Endothelial cell (in vitro differentiated cells): ENCODE measurements at places on chromosomes 16 and 17.

- no peak overlapping the region for H3K4me3 ChIP-seq
- H3K27ac ChIP-seq: no peak overlapping the region
- peaks cover 4% of the 10 kb centered on the region for H3K27me3 ChIP-seq
- H3K36me3 ChIP-seq: no peaks in the 10 kb centered on the region
- H3K4me1 ChIP-seq: no peaks in the 10 kb centered on the region
Measured at GRCh38 chr16:75476817-75477216, 12.3 kb upstream of the TMEM170A start.

- no peak within 1 kb of the TSS for H3K27ac ChIP-seq
- no peak for DNase-seq
- peak within 1 kb of the TSS; percentile 65 for H3K4me3 ChIP-seq
- peaks cover 5% of the 10 kb centered on the region for H3K27me3 ChIP-seq
- peaks cover 5% of the 10 kb centered on the region for H3K36me3 ChIP-seq
- H3K4me1 ChIP-seq: no peaks in the 10 kb centered on the region
Measured at GRCh38 chr16:23754594-23755483, at the start of gene CHP2. Gene CHP2, plus strand, starts transcription at chr16:23755026. Its CDS starts 24 bp downstream, at chr16:23755050.

DNA sequence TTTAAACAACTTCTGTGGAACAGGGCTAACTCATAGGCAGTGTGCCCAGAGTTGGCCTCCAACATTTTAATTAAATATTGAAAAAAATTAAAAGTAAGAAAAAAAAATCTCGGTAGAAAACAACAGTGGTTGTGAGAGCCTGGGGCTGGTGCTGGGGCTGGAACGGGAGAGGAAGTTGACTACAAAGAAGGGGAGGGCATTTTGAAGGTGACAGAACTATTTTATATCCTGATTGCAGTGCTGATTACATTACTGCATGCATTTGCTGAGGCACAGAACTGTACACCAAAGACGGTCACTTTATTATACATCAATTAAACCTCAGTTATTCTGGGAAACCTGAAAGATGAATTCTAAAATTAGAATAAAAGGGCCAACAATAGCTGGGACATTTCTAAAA is 142.5 kb downstream of the PARN start:
- H3K27me3 ChIP-seq: peaks cover 2% of the 10 kb centered on the region
- H3K4me3 ChIP-seq: no peak overlapping the region
- H3K27ac ChIP-seq: peak overlapping the region; percentile 89
- H3K36me3 ChIP-seq: no peaks in the 10 kb centered on the region

GRCh38 chr17:72359811-72360210 is 239.0 kb downstream of the SOX9 start:
- no peak for DNase-seq
- H3K27me3 ChIP-seq: peaks cover 12% of the 10 kb centered on the region
- H3K4me3 ChIP-seq: no peak overlapping the region
- no peaks in the 10 kb centered on the region for H3K36me3 ChIP-seq

- H3K4me1 ChIP-seq: peaks cover 5% of the 10 kb centered on the region
- no peaks in the 10 kb centered on the region for H3K36me3 ChIP-seq
- H3K27ac ChIP-seq: no peak overlapping the region
- DNase-seq: no peak
- H3K4me3 ChIP-seq: no peak overlapping the region
- peaks cover 3% of the 10 kb centered on the region for H3K27me3 ChIP-seq
Measured at GRCh38 chr16:14061732-14062259, 9.3 kb upstream of the MRTFB start.

- peaks cover 6% of the 10 kb centered on the region for H3K27me3 ChIP-seq
- no peak overlapping the region for H3K27ac ChIP-seq
- peaks cover 2% of the 10 kb centered on the region for H3K4me1 ChIP-seq
- H3K36me3 ChIP-seq: peaks cover 5% of the 10 kb centered on the region
- DNase-seq: no peak
Measured at GRCh38 chr17:62670202-62670821, 42.8 kb downstream of the MRC2 start.

DNA sequence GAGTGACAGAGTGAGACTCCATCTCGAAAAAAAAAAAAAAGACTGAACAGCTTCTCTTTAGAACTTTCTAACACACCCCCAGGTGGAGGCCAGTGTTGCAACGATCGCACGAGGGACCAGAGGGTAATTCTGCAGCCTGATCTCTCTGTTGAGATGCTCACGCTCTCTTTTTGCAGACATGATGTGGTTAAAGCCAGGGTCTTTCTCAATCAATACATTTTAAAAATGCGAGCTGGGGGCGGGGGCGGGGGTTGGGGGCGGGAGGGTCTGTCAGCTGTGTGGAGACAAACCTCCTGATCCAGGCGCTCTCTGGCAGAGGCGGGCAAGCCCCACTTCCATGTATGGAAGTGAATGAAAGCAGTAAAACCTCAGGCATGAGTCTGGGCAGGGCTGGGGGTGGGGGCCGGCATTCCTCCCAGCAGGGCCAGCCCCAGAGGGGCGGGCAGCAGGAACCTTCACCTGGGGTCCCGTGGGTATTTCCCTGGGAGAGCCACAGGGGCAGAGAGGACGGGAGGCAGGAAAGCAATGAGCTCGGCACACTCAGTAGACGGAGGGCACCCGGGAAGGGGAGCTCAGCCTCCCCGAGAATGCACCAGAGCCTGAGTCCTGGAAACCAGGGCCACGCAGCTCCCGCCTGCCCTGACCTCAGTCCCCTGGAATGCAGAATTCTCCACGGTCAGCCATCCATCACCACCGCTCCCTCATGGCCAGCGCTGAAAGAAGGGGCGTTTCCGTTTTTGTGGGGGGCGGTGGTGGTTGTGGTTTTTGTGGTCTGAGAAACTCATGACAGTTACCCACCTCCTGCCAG is 28.0 kb downstream of the NXN start:
- H3K4me3 ChIP-seq: no peak overlapping the region
- no peak overlapping the region for H3K27ac ChIP-seq
- H3K4me1 ChIP-seq: peaks cover 16% of the 10 kb centered on the region
- H3K27me3 ChIP-seq: peaks cover 3% of the 10 kb centered on the region
- peak; percentile 43 for DNase-seq
- peaks cover 5% of the 10 kb centered on the region for H3K36me3 ChIP-seq

GRCh38 chr17:65228734-65229620 is 91.8 kb downstream of the RGS9 start:
- peaks cover 10% of the 10 kb centered on the region for H3K4me1 ChIP-seq
- no peak overlapping the region for H3K27ac ChIP-seq
- no peak for DNase-seq
- peaks cover 4% of the 10 kb centered on the region for H3K36me3 ChIP-seq
- no peak overlapping the region for H3K4me3 ChIP-seq

DNA sequence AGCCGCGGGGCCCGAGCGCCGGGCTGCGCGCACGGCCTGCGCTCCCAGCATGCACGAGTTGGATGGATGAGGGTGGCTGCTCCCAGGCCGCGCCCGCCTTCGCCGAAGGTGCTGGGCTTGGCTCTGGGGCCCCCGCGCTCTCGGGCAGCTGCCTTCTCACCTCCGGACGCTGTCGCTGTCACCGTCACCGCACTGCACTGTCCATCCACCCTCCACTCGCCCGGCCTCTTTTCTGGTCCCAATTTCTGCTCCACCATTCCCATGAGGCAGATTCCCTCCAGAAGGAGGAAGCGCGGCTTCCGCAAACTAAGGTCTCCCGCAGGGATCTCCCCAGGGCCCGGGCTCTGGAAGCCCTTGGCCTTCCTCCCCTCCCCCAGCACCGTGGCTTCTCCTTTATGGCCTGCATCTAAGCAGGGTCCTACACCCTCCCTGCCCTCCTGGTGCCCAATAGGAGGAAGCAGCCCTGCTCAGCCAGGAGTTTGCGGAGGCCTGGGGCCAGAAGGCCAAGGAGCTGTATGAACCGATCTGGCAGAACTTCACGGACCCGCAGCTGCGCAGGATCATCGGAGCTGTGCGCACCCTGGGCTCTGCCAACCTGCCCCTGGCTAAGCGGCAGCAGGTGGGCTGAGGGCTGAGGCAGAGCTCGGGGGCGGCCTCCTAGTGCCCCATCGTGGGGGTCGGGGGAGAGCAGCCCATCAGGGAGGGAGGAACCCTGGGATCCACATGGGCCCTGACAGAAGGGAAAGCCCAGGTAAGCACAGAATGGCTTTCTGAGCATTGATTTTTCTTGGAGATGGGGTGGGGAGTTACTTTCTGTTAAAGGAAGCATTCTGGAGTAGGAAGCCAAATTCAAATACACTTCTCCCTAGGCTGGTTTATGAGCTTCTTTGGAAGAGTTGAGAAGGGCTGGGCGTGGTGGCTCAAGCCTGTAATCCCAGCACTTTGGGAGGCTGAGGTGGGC is 899 bp downstream of the ACE start:
- H3K27me3 ChIP-seq: peaks cover 10% of the 10 kb centered on the region
- peak overlapping the region; percentile 89 for H3K4me3 ChIP-seq
- peak; percentile 27 for DNase-seq
- H3K36me3 ChIP-seq: peaks cover under 1% of the 10 kb centered on the region
- H3K27ac ChIP-seq: no peak overlapping the region

DNA sequence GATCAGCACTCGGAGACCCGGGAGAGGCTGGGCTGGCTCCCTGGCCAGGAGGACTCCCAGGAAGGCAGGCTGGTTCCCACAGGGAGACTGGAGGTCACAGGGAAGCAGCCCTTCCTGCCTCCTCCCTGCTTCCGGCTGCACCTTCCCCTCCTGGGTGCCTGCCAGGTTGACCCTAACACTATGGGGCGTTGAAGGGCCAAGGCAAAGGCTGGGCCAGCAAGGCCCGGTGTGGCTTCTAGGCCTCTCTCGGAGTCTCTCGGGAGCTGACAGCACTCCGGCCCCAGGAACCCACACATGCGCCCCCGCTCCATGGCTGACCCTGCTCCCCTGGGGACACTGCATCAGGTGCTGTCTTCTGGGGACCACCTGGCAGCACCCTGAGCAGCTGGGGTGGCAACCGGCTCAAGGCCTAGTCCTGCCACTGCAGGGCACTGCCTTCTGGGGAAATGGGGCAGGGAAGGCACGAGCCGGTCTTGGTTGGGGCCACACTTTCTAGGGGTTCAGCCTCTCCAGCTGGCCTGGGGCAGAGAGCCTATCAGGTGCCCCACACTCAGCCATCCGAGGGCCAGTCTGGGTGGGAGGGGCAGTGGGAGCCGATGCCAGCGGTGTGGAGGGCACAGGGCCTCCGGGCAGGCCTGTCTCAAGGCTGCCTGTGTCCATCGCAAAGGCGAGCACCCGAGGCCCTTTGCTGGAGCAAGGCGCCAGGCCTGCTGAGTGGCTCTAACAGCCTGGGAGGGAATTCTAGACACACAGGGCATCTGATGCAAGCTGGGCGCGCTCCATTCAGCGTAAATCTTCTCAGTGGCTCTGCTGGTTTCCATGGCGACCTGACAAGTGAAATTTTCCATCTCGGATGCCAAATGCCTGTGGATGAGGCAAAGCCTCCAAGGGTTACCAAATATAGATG is 5.6 kb upstream of the MTSS2 start:
- no peak overlapping the region for H3K4me3 ChIP-seq
- H3K27ac ChIP-seq: no peak overlapping the region
- H3K27me3 ChIP-seq: peaks cover 26% of the 10 kb centered on the region
- peaks cover 3% of the 10 kb centered on the region for H3K36me3 ChIP-seq

DNA sequence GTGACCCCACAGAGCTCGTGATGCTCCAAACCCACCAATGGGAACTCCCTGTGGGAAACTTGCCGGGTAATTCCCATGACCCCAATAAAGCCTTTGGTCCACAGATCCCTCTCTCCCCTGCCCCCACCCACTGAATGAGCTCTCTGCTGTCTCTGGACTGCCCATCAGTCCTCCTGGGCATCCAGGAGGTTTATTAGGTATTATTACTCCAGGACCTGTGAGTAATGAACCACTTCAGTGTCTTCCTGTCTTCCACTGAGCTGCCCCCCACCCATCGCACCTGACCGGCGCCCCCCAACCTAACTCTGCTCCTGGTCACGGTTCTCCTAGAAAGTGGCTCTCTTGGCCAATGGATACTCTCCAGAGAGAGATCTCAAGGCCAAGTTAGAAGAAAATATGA is 28.7 kb upstream of the DNAH17 start:
- no peak overlapping the region for H3K4me3 ChIP-seq
- no peak overlapping the region for H3K27ac ChIP-seq
- H3K4me1 ChIP-seq: no peaks in the 10 kb centered on the region
- no peaks in the 10 kb centered on the region for H3K36me3 ChIP-seq

DNA sequence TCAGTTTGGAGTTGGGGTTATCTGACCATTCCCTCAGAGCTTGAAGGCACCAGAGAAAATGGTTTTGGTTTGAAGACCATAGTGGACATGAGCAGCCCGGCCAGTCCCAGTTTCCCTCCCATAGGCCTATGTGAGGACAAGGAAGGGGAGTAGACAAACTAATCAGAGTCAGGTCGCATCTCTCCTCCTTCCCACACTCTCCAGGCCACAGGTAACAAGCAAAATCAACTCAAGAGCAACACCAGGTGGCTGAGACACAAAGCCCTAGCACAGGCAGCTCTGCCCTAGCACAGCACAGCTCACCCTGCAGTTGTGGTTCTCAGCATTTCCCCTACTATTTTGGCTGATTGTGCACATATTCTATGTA is 7.2 kb downstream of the SUPT4H1 start:
- peaks cover 32% of the 10 kb centered on the region for H3K36me3 ChIP-seq
- peak overlapping the region; percentile 63 for H3K27ac ChIP-seq
- no peak for DNase-seq

DNA sequence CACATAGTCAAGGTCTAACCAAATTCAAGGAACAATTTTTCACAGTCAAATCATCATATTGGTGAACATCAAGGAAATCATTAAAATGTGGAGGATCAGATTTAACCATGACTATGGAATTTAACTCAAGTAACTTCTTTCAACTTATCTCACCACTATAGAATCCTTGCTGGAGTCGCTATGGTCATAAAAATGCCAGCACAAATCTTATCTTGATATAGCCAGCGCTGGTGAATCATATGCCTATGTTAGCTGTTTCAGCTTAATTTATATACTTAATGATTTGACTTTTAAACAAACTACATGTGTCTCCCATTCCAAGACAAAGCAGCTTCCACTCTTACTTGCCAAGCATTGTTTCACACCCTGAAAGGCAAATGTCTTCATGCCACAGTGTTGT is 416.4 kb downstream of the CDH11 start:
- no peaks in the 10 kb centered on the region for H3K4me1 ChIP-seq
- no peak overlapping the region for H3K27ac ChIP-seq
- H3K27me3 ChIP-seq: no peaks in the 10 kb centered on the region

DNA sequence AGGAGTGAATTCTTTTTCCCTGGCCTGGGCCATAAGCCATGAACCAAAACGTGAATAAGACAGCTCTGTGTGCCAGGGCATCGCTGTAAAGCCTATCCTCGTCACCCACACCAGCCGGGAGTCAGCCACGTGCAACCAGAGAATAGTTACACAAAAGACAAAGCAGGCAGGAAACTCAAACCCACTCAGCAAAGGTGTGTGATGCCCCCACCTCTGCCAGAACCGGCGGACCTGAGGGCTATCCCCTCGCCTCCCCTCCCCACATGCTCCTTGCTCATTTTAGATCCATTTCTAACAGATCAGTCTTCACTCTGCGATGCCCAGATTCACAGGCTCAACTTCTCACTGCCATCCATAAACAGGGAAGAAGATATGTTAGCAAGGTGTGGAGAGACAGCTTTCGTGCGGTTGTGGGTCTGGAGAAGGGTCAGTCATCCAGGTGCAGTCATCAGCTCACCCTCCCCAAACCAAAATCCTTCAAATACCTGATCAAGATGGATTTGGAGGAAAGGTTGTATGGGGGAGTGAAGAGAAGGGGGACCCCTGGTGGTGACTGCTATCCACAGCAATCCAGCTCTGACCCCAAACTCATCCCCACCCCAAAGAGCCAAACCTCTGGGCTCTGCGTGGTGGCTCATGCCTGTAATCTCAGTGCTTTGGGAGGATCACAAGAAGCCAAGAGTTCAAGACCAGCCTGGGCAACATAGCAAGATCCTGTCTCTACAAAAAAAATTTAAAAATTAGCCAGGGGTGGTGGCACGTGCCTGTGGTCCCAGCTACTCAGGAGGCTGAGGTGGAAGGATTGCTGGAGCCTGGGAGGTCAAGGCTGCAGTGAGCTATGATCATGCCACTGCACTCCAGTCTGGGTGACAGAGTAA is 219.2 kb downstream of the C16orf78 start:
- H3K4me3 ChIP-seq: no peak overlapping the region
- peaks cover 41% of the 10 kb centered on the region for H3K4me1 ChIP-seq
- H3K27ac ChIP-seq: peak overlapping the region; percentile 0
- peaks cover 4% of the 10 kb centered on the region for H3K27me3 ChIP-seq
- DNase-seq: peak; percentile 49
- no peaks in the 10 kb centered on the region for H3K36me3 ChIP-seq
